Hematopoietic multipotent progenitor cell treated with erythropoietin and hydrocortisone succinate and interleukin-3 and kit ligand, for 6 days (in vitro differentiated cells): ENCODE measurements at places on chromosomes 11 and 22.

- no peak for DNase-seq
Measured at GRCh38 chr11:113436672-113437252, 38.4 kb downstream of the DRD2 start.

GRCh38 chr11:71213696-71214552 lies 38.5 kb downstream of the SHANK2 start:
- no peak for DNase-seq

- DNase-seq = no peak
Measured at GRCh38 chr11:86519064-86519911, 144.6 kb downstream of the CCDC81 start.

- no peak for DNase-seq
Measured at GRCh38 chr22:19905347-19906276, 36.0 kb upstream of the COMT start.

GRCh38 chr11:107957109-107957588 lies 28.9 kb downstream of the RAB39A start:
- DNase-seq = no peak

DNA sequence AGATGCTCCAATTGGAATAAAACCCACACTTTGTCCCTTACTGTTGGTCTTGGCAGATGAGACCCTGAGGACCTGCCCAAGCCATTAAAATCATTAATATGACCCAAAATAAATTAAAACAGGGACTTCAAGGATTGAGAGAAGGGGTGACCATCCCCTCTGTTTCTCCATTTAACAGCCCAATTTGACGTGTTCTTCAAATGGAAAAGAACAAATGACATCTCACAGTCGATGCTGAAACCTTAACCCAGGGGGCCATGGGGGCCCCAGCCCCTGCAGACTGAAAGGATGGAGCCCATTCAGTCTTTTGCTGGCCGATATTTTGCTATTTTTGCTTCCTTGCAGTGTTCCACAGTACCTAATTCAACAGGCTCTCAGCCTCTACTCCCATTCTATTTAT lies 20.5 kb downstream of the ZNF74 start:
- no peak for DNase-seq

GRCh38 chr22:32476281-32477195 lies 1.9 kb downstream of the FBXO7 start:
- DNase-seq = no peak

DNA sequence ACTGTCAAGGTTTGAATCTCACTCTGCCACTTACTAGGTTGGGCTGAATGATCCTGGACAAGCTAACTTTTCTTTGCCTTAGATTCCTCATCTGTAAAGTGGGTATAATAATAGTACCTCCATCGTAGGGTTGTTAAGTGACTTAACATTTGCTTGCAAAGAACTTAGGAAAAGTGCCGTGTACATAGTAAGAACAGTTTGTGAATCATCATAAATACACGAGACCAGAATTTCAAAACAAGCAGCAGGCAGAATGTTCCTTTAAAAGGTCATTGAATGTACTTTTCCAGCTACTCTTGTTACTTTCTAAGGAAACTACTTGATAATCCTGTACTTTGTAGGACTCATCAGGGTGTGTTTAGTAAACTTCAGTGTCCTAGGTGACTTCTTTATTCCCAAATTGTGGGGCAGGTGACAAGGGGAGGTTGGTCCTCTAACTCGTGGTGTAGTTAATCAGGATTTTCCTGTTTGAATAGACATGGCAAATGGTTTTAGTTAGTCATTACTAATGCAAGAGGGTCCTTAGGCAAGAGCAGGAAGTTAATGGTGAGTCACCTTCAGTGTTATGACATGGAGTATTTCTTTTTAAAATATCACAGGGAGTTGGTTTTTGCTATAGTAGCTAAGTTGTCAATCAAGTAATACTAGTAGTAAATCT lies 67.9 kb downstream of the YAP1 start:
- no peak for DNase-seq

GRCh38 chr22:47854251-47854650 lies 1091.8 kb downstream of the TBC1D22A start:
- no peak for DNase-seq

DNA sequence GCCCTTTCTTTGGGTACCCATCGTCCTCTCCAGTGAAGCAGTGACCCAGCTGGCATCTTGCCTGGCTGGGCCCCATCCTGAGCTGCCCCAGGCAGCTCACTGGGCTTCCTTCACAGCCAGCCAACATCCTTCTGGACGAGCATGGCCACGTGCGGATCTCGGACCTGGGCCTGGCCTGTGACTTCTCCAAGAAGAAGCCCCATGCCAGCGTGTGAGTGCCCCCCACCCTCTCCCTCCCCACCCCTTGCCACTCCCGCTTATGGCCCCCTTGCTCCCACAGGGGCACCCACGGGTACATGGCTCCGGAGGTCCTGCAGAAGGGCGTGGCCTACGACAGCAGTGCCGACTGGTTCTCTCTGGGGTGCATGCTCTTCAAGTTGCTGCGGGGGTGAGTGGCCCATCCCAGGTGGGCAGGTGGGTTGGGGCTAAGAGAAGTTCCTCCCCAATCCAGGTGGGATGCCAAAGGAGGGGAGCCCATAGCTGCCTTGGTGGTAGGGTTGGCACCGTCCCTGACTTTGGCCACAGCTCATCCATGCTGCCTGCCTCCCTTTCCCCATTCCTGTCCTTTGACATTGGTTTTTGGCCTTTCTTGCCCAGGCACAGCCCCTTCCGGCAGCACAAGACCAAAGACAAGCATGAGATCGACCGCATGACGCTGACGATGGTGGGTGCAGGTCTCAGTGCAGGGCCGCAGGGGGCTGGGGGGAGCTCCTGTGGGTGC lies 6.8 kb upstream of the ANKRD13D start:
- no peak for DNase-seq

DNA sequence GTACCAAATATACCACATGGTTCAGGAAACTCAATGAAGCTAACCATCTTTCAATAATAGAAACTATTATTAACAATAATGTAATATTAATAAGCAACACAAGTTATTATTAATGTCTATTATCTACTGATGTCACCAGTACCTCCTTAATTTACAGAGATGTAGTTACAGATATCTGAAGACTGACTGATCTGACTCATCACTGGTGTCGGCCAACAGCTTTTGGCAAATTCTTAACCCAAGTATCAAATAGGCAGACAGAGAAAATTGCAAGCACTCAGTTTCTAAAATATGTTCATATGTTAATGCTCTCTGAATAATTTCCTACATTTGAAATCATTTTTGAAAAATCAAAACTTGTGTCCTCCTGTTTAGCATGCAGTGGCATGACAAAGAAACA lies 100.4 kb upstream of the DDI1 start:
- no peak for DNase-seq

DNA sequence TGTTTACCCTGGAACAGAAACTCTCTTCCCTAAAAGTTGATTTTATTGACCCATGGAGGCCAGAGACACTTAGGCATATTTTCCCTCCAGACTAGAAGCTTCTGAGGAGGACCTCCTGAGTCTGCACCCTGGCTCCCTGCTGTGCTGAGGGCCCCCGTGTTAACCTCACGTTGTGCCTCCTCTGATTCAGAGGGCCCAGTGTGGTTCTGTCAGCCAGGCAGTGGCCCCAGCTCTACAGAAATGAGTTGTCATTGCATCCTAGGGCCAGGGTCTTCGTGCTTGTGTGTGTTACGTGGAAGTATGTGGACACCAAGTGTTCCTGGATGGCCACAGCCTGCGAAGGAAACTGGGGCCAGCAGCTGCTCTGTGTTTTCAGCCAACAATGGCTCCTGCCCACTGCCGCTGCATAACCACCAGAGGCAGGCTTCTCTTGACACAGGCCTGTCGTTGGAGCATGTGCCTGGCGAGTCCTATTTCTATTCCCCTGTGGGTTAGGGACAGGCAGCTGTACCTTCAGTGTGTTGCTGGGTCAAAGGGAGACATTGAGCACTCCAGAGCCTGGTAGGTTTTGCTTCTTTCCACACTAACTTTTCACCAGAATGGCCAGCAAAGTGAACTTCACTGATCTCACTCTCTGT lies 44.5 kb downstream of the MED15 start:
- no peak for DNase-seq

DNA sequence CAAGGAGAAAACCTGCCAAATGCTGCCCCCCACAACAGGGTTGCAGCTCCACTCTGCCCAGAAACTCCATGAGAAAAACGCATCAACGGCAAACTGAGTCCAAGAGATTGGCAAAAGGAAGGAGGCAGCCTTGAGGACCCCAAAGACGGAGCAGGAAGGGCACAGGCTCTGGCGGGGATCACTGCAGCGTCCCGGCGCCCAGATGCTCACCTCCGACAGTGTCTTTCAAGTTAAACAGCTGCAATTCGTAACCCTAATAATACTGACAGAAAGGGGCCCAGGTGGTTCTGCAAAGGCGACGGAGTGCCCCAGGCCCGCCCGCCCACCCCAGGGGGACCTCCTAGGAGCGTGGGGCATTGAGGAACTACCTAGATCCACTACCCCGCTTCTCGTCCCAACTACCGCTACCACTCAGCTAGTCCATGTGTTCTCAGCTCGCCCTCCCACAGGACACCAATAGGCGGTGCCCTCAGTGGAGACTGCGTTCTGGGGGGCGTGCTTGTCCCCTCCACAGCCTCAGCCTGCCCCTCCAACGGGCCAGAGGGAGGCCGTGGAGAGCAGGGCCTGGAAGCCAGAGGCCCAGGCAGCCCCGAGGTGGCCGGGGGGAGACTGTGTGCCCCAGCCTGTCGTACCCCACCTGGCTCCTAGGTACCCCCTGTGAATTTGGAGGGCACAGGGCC lies 127.4 kb downstream of the PHF21B start:
- DNase-seq = no peak

- no peak for DNase-seq
Measured at GRCh38 chr11:65307298-65308229, 7.1 kb upstream of the CDC42EP2 start.

GRCh38 chr22:23696326-23696851 lies 5.6 kb downstream of the RGL4 start:
- peak; percentile 75 for DNase-seq

- DNase-seq = no peak
Measured at GRCh38 chr11:33525789-33526188, 174.8 kb downstream of the C11orf91 start.

DNA sequence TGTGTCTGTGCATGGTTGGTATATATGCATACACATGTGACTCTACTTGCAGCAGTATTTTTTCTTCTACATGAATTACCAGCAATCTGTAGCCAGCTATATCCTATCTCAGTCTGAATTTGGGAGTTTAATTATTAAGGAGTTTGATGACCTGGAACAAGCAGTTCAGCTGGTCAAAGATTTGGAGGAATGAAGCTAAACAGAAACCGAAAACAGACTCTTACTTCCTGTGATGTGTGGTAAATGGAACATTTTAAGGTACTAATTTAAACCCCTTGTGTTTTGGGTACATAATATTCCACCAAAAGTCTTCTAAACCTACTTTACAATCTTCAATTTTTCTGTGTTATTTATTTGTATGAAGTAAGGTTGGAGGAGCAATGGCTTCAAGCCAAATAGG lies 124.4 kb upstream of the PGR start:
- no peak for DNase-seq

GRCh38 chr22:44336962-44337677 lies 24.4 kb upstream of the SHISAL1 start:
- DNase-seq = no peak

- DNase-seq = peak; percentile 52
Measured at GRCh38 chr22:41526226-41526829, 17.9 kb downstream of the POLR3H start.

DNA sequence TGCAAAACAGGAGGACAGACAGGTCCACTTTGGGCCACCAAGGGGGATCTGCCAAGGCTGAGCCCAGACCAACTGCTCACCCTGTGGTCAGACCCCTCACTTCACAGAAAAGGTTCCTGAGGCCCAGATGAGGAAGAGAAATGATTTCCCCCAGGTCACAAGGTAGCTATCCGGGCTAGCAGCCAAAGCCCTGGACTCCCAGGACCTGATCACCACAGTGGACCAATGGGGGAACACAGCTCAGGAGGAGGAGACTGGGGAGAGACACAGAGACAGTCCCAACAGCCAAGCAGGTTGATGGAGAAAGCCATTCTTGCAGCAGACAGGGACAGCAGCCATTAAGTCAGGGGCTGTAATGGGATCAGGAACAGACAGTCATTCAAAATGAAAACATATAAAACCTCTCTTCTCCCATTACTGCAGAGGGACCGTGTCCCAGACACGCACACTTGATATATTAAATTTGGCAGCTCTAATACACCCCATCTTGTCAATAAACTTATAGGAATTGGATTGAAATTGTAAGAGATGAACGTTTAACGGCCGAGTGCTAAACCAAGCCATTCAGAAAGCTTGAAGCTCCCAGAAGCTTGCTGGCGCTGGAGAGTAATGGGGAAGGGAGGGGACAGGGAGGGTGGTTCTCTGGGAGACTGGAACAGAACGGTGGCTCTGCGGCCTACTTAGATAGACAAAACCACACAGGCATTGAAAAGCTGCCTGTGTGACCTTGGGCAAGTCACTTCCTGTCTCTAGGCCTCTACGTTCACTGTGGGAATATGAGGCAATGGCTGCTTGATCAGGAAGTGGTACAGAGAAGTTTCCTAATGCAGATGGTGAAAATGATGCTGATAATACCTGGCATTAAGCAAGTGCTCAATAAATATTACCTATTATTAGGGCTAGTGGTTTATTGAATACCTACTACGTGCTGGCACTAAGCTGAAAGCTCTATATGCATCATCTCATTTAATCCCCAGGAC lies 16.0 kb downstream of the ZMAT5 start:
- DNase-seq = peak; percentile 90

DNA sequence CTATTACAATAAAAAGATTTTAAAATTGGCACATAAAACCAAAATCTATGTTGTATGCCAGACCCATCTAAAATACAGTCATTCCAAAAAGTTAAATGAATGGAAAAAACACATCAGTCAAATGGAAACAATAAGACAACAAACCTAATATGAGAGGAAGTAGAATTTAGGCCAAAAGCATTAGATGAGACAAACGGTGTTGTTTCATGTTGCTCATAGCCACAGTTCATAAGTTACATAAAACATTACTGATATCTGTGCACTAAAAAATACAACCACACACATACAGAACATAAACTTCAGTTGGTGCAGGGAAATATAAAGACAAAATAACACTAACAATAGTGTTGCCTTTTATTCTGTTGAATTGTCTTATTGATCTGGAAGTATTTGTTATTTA lies 661.9 kb downstream of the CNTN5 start:
- DNase-seq = no peak

GRCh38 chr22:20720692-20721408 lies 53.1 kb upstream of the SERPIND1 start:
- no peak for DNase-seq

DNA sequence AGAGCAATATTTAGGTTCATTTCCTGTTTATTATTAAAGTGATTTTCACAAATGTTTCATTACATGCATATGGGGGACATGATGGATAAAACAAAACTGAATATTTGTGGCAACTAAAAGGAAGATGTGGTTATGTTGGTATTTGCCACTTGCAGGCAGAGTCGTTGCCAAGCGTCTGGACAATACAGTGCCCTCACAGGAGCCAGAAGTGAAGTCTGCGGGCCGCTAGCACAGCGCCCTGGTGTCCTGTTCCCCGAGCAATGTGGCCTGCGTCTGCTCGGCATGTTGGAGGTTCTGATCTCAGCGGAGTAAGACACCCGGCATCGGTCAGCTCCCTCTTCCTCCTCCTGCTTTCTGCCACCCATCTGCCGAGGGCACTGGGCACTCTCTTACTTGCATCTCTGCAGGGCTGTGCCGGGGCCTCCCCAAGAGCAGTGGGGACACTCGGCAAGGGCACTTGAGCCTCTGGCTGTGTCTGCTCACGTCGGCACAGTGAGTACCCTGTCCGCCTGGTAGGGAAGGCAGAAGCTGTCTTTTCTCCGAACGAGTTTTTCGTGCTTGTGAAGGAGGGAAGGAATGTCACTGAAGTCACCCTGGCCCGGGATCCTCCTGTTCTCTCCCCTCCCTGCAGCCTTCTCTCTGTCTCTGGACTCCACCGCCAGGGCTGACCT lies 10.5 kb upstream of the TTLL12 start:
- DNase-seq = no peak
